Upper lobe of left lung (tissue), 6 donors: ENCODE measurements at places on chromosomes 5 and 9. TPM values are rescaled to one million over a fixed set of nuclear protein-coding genes. Genes with fewer than 3 reads are reported as not detected.

Gene PCDHGB3
- total RNA-seq = 6.3 TPM

- no peaks in the 10 kb centered on the region for H3K36me3 ChIP-seq
- no peak overlapping the region for H3K4me3 ChIP-seq
- H3K4me1 ChIP-seq = peaks cover 27% of the 10 kb centered on the region
- no peak overlapping the region for H3K27ac ChIP-seq
- H3K27me3 ChIP-seq = peaks cover 10% of the 10 kb centered on the region
- DNase-seq = no peak
Observed at GRCh38 chr5:139743001-139743771, 52.4 kb upstream of the PSD2 start.

- H3K4me3 ChIP-seq = no peak overlapping the region
- no peaks in the 10 kb centered on the region for H3K4me1 ChIP-seq
- no peak for DNase-seq
- H3K27me3 ChIP-seq = no peaks in the 10 kb centered on the region
- no peaks in the 10 kb centered on the region for H3K36me3 ChIP-seq
- H3K27ac ChIP-seq = no peak overlapping the region
Observed at GRCh38 chr5:156411-157072, 34.8 kb upstream of the LRRC14B start.

GRCh38 chr5:54692631-54693030 lies 175.1 kb downstream of the SNX18 start:
- no peaks in the 10 kb centered on the region for H3K4me1 ChIP-seq
- DNase-seq = no peak

GRCh38 chr9:108530141-108530540 lies 325.6 kb downstream of the ACTL7B start:
- H3K27ac ChIP-seq = no peak overlapping the region
- no peaks in the 10 kb centered on the region for H3K4me1 ChIP-seq
- no peak for DNase-seq
- H3K4me3 ChIP-seq = no peak overlapping the region

- no peaks in the 10 kb centered on the region for H3K27me3 ChIP-seq
- no peak overlapping the region for H3K27ac ChIP-seq
- no peak for DNase-seq
- no peak overlapping the region for H3K4me3 ChIP-seq
- peaks cover 8% of the 10 kb centered on the region for H3K4me1 ChIP-seq
- H3K36me3 ChIP-seq = peaks cover 88% of the 10 kb centered on the region
Observed at GRCh38 chr5:150044329-150044681, 42.0 kb downstream of the CSF1R start.

GRCh38 chr5:6402939-6403338 lies 24.6 kb upstream of the MED10 start:
- H3K27ac ChIP-seq = no peak overlapping the region
- no peaks in the 10 kb centered on the region for H3K4me1 ChIP-seq
- DNase-seq = no peak
- H3K4me3 ChIP-seq = no peak overlapping the region

Gene ENC1
- total RNA-seq = 11.0 TPM

Gene IFNA13
- not detected for total RNA-seq

Gene SLC26A2
- 11.5 TPM for total RNA-seq
